ENCODE measurements at places on chromosomes 2 and 18.

- no peak for DNase-seq
These were observed 46.2 kb downstream of the COA5 start for GRCh38 chr2:98561902-98562695.

DNA sequence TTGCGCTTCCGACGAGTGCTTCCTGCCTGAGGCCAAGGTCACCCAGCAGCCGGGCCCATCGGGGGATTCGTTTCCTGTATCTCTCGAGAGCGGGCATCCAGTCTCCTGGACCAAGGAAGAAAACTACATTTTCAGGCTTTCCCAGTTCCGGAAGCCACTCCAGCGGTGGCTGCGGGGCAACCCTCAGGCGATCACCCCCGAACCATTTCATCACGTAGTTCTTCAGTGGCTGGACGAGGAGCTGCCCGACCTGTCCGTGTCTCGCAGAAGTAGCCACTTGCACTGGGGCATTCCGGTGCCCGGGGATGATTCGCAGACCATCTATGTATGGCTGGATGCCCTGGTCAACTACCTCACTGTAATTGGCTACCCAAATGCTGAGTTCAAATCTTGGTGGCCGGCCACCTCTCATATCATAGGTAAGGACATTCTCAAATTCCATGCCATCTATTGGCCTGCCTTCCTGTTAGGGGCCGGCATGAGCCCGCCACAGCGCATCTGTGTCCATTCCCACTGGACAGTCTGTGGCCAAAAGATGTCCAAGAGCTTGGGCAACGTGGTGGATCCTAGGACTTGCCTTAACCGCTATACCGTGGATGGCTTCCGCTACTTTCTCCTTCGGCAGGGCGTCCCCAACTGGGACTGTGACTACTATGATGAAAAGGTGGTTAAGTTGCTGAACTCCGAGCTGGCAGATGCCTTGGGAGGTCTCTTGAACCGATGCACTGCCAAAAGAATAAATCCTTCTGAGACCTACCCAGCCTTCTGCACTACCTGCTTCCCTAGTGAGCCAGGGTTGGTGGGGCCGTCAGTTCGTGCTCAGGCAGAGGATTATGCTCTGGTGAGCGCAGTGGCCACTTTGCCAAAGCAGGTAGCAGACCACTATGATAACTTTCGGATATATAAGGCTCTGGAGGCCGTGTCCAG, 1.0 kb downstream of the MARS2 start:
- no peak for DNase-seq

DNA sequence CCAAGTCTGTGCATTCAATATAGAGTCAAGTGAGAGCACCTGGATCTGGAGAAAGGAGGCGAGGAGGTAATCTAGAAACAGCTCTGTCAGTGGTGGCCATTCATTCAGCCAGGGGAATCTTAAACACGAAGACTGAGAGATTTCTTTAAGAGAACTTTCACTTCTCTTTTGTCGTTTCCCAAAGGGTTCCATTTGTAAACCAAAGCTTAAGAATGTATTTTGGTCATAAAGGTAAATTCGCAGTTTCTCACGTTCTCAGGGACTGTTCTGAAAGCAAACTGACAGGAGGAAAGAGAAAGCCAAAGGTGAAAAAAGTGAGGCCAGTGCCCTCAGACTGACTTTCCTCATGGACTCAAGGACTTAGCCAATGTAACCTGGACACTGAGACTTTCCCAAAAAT, 513.5 kb downstream of the CMPK2 start:
- no peak for DNase-seq

DNA sequence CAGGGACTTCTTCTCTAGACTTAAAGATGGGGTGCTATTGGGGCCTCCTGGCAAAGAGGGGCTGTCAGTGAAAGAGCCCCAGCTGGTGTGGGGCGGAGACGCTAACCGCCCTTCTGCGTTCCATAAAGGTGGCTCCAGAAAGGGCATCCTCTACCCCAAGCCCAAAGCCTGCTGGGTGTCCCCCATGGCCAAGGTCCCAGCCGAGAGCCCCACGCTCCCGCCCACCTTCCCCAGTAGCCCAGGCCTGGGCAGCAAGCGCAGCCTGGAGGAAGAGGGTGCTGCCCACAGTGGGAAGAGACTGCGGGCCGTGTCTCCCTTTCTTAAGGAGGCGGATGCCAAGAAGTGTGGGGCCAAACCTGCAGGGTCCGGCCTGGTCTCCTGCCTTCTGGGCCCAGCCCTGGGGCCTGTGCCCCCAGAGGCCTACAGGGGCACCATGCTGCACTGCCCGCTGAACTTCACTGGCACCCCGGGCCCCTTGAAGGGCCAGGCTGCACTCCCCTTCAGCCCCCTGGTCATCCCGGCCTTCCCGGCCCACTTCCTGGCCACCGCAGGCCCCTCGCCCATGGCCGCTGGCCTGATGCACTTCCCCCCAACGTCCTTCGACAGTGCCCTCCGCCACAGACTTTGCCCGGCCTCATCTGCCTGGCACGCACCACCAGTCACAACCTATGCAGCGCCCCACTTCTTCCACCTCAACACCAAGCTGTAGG, 15.2 kb downstream of the ARID5A start:
- DNase-seq: no peak

DNA sequence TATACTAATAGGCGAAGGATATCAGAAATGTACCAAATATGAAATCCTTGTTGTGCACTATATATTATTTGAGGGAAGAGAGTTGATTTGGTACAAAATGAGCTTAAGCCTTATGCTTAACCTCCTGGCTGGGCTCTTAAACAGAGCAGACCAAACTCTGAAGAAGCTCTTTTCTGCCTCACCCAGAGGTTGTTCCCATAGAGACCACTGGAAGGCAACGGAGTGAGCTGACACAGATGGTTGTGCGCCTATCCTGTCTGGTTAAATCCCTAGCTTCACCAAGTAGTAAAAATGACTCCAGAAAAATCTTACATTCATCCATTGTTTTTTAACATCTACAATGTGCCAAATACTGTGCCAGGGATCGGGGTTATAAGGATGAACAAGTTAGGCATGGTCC, 55.9 kb upstream of the NOL4 start:
- DNase-seq: no peak
